HT1080 (cell line): ENCODE measurements at places on chromosomes 5 and 9. TPM values are rescaled to one million over a fixed set of nuclear protein-coding genes. Genes with fewer than 3 reads are reported as not detected.

DNA sequence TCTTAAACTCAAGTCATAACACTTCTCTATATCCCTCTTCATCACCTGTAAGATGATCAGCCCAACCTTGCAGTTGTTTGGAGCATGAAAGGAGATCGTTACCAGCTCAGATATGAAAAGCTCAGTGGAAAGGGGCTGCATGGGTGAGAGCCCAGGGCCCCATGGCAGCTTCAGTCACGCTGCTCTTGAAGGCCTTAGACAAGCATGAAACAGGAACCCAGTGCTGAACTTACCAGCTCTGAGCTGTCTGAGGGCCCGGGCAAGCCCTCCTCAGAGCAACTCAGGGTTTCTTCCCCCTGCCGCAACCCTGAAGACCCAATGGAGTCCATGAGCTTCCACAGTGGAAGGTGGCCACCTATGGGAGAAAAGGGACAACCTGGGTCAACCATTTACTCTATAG, 3.3 kb downstream of the HK3 start:
- no peak for DNase-seq

- peak; percentile 55 for DNase-seq
Measured at GRCh38 chr9:116990592-116990991, 303.5 kb downstream of the TRIM32 start.

DNA sequence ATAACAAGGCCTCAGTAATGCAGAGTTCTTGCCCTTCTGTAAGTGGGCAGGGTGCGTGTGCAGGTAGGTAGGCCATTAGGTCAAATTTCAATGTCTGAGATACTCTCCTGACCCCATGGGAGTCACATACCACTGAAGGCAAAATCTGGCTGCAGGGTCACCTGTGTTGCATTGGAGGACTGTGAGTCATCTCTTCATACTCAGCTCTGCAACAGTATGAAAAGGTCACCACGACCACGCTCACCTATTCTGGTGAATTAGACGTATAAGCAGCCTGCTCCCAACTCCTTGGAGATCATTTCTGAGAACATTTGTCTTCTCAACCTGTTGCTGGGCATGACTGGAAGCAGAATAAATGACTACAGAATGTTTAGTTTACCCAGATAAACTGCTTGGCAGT, 599.8 kb downstream of the PDE4D start:
- no peak for DNase-seq

DNA sequence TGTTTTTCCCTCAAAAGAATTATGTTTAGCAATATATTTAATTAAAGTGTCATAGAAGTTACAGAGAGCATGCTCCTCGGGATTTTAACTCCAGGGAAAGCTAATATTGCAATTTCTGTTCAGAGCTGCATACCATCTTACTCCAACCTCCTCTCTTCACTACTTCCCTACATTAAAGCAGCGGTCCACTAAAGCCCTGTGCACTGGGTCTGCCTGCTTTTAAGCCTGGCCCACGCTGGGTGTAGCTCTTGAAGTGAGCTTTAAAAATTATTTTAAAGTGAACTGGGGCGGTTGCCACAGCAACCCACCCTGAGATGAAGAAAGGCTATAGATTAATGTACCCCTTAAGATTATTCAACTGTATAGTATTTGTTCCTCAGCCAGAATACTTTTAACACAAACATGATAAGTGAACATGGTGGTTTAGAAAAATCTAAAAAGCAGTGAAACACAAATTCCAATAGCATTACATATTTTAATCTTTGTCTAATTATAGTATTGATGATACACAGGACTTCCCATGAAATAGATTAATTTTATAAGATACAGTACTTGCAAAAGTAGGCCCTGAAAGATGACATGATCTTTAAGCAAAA, 3.9 kb upstream of the MEF2C start:
- no peak for DNase-seq

GRCh38 chr5:42655982-42656650, 100.5 kb upstream of the CCDC152 start:
- DNase-seq = no peak

GRCh38 chr5:989961-990530, 18.6 kb upstream of the NKD2 start:
- DNase-seq = no peak

MORN5 gene
- not detected in 2 replicates for total RNA-seq

FBXL7 gene
- 1.4 and 2.5 TPM in 2 replicates for total RNA-seq
